WTC11 (cell line): ENCODE measurements at places on chromosomes 3 and 15.
A peak's percentile ranks its signal among the peaks of the same experiment; 100 is the strongest.

DNA sequence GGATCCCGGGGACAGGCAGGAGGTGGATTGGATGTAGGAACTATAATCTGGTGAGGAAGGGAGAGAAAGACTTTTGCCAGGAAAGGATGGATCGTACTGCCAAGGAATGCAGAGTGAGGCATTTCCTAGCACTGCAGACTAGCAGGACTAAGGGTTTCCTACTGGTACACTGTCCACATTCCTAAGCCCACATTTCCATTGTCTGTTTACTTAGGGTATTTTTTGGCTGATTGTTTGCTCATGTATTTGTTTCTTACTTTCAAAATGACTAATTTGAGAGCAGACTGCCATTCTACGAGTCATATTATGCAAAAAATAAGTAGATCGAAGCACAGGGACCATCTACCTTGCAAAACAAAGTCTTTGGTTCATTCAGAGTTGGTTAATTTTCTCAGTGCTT is 1029.5 kb upstream of the NR2F2 start:
- no peak for DNase-seq

DNA sequence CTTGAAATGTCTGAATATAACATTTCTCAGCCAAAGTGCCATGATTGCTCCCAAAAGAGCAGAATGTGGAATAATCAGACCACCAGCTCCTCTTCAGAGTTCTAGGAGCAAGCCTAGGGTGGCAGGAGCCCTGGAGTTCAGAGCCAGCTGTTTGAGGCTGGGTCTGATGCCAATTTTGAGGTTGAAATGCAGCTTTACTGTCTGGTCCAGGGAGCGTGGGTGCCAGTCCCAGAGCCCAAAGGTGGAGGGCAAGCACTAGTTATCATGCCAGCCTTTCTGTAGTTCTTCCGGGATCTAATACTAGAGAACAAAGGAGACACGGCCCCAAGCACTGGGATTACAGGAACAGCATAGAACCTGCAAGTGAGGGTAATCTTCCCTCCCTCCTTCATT is 69.3 kb downstream of the TNFAIP8L3 start:
- no peak for DNase-seq

DNA sequence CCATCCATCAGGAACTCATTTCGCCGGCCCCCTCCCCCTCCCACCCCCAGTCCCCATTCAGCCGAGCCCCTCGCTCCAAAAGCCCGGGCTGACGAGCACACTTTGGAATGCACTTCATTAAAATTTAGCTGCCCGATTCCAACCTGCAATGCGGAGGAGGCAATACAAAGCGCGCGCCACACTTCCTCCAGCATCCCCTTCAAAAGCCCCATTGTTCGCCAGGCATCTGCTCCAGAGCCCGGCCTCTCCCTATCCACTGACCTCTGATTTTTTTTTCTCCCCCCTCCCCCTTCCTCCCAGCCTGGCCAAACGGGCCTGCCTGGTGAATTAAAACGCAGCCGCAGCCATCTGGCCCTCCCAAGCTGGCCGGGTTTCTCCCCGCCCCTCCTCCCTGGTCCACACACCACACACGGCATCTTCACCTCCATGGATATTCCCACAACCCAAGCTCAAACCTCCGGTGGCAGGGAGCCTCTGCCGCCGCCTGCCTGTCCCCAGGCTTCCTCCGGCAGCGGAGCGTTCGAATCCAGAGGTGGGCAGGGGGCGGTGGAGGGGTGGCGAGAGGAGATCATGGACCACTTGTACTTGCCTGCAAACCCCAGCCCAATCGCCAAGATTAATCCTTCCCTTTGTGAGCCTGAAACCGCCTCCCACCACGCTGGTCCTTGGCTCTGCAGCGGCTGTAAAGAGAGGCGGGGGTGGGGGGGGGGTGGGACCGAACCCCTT is 441.3 kb downstream of the MAGI1 start:
- peak; percentile 82 for DNase-seq

GRCh38 chr3:174132006-174132405 is 727.1 kb upstream of the NAALADL2 start:
- DNase-seq: no peak
